Neuronal stem cell (in vitro differentiated cells): ENCODE measurements at places on chromosomes 4 and X.

DNA sequence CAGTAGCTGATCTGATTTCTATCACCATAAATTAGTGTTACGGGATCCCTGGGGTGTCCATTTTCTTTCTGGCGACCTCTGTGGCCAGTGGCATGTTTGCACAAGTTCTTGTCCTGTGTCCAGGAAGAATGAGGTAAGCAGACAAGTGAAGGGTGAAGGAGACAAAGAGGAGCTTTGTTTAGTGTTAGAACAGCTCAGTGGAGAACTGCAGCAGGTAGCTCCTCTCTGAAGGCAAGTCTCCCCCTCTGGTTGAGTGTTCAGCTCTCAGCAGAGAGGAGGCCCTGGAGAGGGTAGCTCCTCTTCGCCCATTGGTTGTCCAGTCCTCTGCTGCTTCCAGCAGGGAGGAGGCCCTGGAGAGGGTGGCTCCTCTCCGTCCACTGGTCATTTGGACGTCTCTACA lies 47.2 kb downstream of the DMP1 start:
- DNase-seq = no peak
- no peaks in the 10 kb centered on the region for H3K4me1 ChIP-seq
- H3K4me3 ChIP-seq = no peak overlapping the region
- no peaks in the 10 kb centered on the region for H3K27me3 ChIP-seq
- H3K27ac ChIP-seq = no peak overlapping the region
- H3K36me3 ChIP-seq = no peaks in the 10 kb centered on the region

DNA sequence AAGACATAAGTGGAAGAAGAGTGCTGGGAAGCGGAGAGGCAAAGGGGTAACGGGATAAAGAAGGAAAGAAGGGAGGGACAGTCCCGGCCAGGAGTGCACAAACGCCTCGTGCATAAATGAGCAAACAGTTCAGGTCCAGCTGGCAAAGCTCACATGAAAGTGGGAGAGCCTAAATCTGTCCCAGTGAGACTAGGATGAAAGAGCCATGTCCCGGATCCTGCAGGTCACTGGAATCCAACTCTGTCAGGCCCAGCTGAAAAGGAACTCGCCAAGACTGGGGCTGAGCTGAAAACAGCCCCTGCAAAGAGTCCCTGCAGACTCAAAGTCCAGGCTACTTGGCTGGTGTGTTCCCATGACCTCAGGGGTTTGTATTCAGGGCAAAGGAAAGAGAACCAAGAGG lies 38.0 kb upstream of the CRMP1 start:
- no peak overlapping the region for H3K4me3 ChIP-seq
- no peaks in the 10 kb centered on the region for H3K36me3 ChIP-seq
- H3K27ac ChIP-seq = no peak overlapping the region
- H3K27me3 ChIP-seq = peaks cover 3% of the 10 kb centered on the region

GRCh38 chr4:39732728-39733127 lies 34.8 kb downstream of the UBE2K start:
- H3K27ac ChIP-seq = no peak overlapping the region
- DNase-seq = no peak
- H3K4me3 ChIP-seq = no peak overlapping the region

GRCh38 chr4:172709376-172709775 lies 459.2 kb upstream of the GALNT7 start:
- H3K27me3 ChIP-seq = no peaks in the 10 kb centered on the region
- H3K4me1 ChIP-seq = peaks cover 6% of the 10 kb centered on the region
- H3K36me3 ChIP-seq = no peaks in the 10 kb centered on the region
- H3K4me3 ChIP-seq = no peak overlapping the region

DNA sequence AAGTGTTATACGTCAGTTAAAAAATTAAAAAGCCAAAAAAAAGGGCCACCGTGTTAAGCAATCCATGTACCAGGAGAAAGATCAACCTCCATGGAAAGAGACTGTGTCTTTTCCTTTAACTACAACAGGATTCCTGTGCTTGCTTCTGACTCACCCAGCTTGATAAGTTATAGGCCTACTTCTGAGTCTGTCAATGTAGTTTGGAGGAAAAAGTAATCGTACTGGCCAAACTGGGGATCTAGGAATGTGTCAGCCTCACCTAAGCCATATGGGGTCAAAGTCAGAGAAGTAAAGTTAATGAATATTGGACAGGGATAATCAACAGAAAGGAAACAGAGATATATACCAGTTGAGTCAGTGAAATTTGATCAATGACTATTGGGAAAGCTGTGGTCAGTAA lies 470.8 kb upstream of the SLIT2 start:
- H3K27me3 ChIP-seq = no peaks in the 10 kb centered on the region
- peaks cover 8% of the 10 kb centered on the region for H3K4me1 ChIP-seq
- H3K36me3 ChIP-seq = no peaks in the 10 kb centered on the region
- DNase-seq = no peak
- H3K4me3 ChIP-seq = no peak overlapping the region

DNA sequence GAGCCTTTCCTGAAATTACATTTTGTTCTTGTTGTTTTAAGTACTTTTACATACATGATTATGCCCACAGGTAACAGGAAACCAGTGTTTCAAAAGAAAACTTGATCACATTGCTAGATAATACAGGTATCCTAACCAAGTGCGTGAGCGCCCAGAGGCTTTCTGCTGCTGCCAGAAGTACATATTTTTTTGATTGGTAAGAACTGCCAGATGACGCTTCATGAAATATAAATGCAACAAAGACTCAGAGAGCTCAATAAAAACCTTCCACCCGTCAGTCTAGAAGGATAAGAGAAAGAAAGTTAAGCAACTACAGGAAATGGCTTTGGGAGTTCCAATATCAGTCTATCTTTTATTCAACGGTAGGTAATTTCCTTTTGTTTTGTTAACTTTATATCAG lies at the start of gene EPGN:
TSS of gene EPGN (plus strand) at position 256 of the 400 bp plus-strand sequence. CDS start at position 320, 64 bp downstream.
- no peak for DNase-seq
- H3K27ac ChIP-seq = no peak within 1 kb of the TSS
- H3K36me3 ChIP-seq = no peaks in the 10 kb centered on the region
- no peaks in the 10 kb centered on the region for H3K27me3 ChIP-seq
- no peak within 1 kb of the TSS for H3K4me3 ChIP-seq

DNA sequence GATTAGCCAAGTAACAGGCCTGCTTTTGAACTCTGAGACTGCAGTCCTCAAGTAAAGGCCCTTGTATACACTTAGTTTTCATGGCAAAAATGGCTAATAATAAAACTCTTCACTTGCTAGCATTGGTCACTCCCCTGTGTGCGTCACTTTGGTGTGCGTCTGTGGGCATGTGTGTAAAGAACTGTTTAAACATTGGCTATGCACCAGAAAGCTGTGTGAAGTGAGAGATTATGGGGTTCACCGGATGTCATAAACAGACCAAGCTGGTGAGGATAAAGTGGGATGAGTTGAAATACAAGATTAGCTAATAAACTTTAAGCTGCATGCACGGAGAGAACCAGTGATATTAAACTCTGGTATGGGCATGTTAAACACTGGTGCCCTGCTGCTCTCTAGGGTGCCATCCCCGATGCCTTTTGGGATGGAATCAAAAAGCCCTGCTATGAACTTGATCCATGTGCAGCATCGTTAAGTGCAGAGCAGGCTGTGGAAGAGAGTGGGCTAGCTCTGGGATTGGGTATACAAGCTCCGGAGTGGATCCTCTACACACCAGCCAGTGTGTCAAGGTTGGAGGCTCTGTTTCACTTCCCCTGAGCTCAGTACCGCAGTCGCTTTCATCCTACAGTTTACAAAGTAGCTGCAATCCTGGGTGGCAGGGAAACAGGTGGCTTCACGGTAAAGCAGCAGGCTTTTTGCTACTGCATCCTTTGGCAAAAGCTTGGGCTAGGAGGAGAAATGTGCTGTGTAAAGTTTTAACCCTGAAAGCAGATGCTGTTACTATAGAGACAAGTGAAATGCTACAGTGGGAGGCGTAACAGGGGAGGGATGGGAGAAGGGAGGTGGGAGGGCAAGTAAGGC lies 108.3 kb upstream of the SLC4A4 start:
- H3K4me1 ChIP-seq = peaks cover 26% of the 10 kb centered on the region
- H3K27ac ChIP-seq = no peak overlapping the region
- peak overlapping the region; percentile 5 for H3K4me3 ChIP-seq
- no peaks in the 10 kb centered on the region for H3K36me3 ChIP-seq
- H3K27me3 ChIP-seq = no peaks in the 10 kb centered on the region

- no peak overlapping the region for H3K27ac ChIP-seq
- H3K36me3 ChIP-seq = no peaks in the 10 kb centered on the region
- H3K4me1 ChIP-seq = no peaks in the 10 kb centered on the region
- no peak for DNase-seq
- no peak overlapping the region for H3K4me3 ChIP-seq
These were observed 67.9 kb upstream of the SHISA3 start for GRCh38 chr4:42329421-42329820.

DNA sequence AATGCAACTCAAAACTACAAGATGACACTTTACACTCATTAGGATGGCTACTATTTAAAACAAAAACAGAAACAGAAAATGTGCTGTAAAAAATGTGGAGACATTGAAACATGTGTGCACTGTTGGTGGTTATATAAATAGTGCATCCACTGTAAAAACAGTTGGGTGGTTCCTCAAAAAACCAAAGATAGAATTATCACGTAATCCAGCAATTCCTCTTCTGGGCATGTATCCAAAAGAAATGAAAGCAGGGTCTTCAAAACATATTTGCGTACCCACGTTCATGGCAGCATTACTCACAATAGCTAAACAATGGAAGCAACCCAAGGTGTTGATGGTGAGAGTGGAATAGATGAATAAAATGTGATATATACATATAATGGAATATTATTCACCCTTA lies 967.2 kb downstream of the TRAM1L1 start:
- H3K36me3 ChIP-seq = no peaks in the 10 kb centered on the region
- H3K27me3 ChIP-seq = no peaks in the 10 kb centered on the region
- no peaks in the 10 kb centered on the region for H3K4me1 ChIP-seq
- no peak for DNase-seq
- H3K27ac ChIP-seq = no peak overlapping the region
- no peak overlapping the region for H3K4me3 ChIP-seq

- H3K36me3 ChIP-seq = no peaks in the 10 kb centered on the region
- no peaks in the 10 kb centered on the region for H3K27me3 ChIP-seq
- no peak overlapping the region for H3K4me3 ChIP-seq
- no peak overlapping the region for H3K27ac ChIP-seq
- no peak for DNase-seq
These were observed 27.8 kb downstream of the PPP2R2C start for GRCh38 chr4:6444582-6444981.

DNA sequence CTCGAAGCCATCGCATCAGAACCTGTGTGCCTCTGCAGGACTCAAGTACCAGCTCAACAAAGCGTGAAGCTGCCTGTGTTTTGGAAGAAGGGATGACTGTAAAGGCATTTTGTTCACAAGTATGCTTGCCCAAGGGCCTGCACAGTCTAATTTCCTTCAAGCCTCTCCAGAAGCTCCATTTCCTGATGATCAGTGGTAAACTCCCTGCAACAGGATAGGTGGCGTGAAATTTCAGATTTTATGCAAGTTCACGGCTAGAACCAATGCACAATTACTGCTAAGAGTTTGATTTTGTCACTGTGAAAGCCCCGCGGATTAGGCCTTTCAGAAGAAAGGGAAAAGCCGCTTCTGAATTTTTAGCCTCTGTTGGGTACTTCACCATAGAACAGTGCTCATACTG lies 89.2 kb upstream of the TAPT1 start:
- H3K27me3 ChIP-seq = no peaks in the 10 kb centered on the region
- no peak for DNase-seq
- H3K4me3 ChIP-seq = no peak overlapping the region
- H3K27ac ChIP-seq = no peak overlapping the region
- no peaks in the 10 kb centered on the region for H3K36me3 ChIP-seq
- no peaks in the 10 kb centered on the region for H3K4me1 ChIP-seq
